Activated CD4-positive, alpha-beta memory T cell treated with anti-CD3 and anti-CD28 coated beads for 36 hours (primary cell): ENCODE measurements at places on chromosomes 7 and 10.

GRCh38 chr7:28005075-28005846 lies 175.3 kb downstream of the JAZF1 start:
- no peak for DNase-seq

GRCh38 chr10:127374901-127375300 lies 174.2 kb upstream of the NPS start:
- DNase-seq, result no peak

DNA sequence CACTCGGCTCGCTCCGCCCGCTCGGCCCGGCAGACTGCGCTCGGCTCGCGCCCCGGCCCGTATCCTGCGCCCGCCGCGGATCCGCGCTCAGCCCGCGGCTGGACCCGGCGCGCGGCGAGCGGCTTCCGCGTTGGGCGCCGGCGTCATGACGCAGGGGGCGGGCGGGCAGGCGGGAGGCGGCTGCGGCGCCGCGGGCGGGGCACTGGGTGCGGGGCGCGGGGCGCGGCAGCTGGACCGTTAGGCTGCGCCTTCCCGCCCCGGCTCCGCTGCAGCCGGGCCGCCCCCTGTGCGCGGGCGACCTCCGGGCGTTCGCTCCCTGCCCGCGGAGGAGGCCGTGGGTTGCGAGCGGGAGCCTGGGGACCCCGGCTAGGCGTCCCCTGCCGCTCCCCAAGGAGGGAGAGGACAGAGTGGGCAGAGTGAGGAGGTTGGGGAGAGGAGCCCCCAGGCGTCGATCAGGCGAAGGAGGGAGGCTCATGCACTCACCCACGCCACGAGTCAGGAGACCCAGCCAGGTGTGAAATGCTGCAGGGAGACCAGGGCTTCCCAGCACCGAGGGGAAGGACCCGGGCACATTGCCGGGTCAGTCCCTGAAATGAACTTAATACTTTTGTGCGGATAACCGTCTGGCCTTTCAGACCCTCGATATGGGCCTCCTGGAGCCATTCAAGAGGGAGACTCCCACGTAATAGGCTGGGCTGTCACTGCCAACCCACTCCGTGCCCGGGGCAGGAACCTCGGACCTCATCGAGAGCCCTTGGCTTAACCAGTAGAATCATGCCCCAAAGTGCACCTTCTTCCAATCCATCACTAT lies at the start of gene PIP4K2A:
Gene PIP4K2A, minus strand, starts transcription at position 100 of the 811 bp plus-strand sequence. CDS start 252 bp downstream, outside the sequence.
- peak; percentile 82 for DNase-seq

GRCh38 chr10:33861016-33861704 lies 526.7 kb upstream of the NRP1 start:
- DNase-seq, result no peak

DNA sequence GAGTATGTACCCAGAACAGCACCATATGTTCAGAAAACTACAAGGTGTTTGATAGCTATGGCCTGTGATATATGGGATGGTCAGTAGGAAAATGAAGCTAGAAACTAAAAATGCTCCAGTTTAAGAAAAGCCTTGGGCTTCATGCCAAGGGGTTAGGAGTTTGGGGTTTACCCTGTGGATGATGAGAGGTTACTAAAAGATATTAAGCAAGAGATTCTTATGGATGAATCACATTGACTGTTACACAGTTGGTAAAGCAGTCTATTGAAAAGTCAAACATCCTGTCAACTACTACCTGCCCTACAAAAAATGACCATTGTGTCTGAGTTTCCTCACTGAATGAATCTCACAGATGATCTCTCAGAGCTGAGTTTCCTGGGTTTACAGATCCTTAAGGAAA lies 166.2 kb upstream of the INHBA start:
- DNase-seq, result no peak

GRCh38 chr10:86336341-86336740 lies 30.3 kb downstream of the GRID1 start:
- DNase-seq, result no peak

GRCh38 chr10:12055732-12056131 lies 13.0 kb upstream of the DHTKD1 start:
- DNase-seq, result no peak

DNA sequence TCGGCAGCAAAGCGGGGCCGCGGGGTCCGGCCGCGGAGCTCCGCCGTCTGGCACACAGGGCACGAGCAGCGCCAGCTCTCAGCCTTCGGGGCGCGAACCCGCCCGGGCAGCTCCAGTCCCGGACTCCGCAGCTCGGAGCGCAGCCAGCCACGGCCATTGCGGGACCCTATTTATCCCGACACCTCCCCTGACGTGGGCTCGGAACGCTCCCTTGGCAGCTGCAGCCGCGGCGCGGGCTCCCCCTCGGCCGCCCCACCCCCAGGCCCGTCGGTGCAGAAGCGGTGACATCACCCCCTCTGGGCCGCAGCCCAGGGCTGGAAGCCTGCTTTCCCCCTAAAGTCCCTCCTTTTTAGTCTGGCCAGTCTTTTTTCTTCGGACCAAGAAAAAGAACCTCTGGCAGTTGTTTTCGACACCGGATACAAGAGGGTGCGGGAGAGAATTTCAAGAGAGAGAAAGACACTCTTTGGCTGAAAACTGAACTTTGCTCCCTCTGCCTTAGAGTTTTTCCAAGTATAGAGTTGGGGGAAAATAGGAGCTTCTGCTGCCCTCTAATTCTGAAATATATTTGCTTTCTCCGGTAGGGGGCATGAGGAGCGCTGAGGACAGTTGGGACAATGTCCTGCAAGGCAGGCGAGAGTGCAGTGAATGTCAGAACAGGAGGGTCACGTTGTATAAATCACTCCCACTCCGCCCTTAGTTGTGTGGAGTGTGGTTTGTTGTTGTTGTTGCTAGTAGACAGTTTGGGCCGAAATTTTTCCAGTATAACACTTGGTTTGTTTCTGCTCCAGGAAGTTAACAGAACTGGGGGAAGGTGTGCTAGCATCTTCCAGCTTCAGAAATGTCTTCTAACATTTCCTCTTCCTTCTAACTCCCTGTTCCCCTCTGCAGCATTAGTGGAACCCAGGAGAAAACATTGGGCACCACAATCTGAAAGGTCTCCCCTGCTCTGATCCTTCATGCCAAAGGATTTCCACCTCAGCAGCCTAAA lies at the start of gene SFRP4:
Gene SFRP4, minus strand, starts transcription at position 145 of the 988 bp plus-strand sequence. CDS start 280 bp downstream, outside the sequence.
- DNase-seq, result peak; percentile 11

- no peak for DNase-seq
These were observed 161.2 kb downstream of the NRF1 start for GRCh38 chr7:129772646-129773280.

DNA sequence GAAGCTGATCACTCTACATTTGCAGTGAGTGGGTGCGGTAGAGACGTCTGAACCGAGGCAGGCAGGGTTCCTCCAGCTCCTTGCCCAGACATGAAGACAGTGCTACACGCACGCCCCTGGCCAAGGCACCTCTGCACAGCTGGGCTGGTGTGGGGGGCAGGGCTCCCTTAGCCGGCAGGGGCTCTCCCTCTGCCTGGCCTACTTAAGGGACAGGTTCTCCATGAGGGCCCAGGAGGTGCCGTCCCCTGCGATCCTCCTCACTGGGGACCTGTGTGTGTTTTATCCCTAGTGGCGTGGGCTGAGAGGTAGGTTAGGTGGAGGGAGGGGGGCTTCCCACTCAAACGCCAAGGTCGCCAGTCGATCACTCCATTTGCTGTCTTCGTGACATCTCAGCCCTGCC lies 35.3 kb downstream of the IL15RA start:
- no peak for DNase-seq

GRCh38 chr7:199483-200249 lies 7.3 kb downstream of the FAM20C start:
- no peak for DNase-seq

- DNase-seq, result peak; percentile 63
These were observed 30.9 kb downstream of the GIMAP8 start for GRCh38 chr7:150481186-150481920.

DNA sequence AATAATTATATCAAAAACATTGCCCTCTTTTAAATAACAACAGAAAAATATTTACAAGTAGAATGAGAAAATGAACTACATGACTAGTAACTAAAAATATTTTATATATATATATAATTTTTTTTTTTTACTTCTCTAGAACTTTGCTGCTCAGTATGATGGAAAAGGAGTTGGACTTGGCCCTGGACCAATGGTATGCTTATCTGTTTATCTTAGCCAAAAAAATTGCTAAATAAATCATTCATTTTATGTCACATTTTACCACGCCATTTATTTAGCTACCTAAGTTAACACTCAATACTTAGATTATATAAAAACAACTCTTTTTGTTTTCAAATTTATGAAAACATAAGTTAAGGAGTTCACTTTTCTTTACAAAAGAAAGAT lies 6.7 kb downstream of the COL1A2 start:
- no peak for DNase-seq

GRCh38 chr10:110817614-110818013 lies 54.1 kb upstream of the PDCD4 start:
- no peak for DNase-seq

DNA sequence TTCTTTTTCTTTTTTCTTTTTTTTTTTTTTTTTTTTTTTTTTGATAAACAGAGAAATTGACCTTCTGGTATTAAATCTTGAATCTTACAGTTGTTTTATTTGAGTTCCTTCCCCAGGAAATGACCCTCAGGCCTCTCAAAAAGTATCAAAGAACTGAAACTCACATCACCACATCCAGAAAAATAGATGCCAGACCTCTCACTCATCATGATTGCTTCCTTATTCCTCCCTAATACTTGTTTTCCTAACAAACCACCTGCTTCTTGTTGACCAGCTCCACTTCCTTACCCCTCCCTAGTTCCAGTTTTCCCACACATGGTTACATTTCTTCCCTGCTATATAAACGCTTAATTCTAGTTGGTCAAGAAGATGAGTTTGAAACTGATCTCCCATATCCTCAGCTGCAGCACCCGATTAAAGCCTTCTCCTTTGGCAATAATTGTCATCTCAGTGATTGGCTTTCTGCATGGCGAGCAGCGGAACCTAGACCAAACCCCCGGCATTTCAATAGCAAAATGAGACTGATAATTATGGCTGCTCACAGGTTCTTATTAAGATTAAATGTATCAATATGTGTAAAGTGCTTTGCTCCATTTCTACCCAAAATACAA lies 681.1 kb upstream of the AUTS2 start:
- DNase-seq, result no peak

- no peak for DNase-seq
These were observed 22.8 kb downstream of the CYP17A1 start for GRCh38 chr10:102814453-102814871.

DNA sequence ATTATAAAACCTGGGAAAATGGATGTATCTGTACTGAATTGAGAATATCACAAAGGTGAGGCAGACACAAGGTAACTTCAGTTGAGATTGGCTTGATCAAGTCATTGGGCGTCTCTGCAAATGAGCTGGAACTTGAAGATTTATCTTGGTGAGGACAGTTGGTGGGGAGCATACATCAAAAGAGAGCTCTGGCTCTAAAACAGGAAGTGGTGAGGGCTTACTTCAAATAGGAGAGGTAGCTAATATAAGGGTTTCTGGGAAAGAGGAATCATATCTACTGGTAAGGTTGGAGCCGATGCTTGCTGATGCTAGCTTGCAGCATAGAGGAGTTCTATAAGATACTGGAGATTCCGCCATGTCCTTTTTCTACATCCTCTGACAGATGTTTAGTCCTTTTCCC lies 39.9 kb upstream of the FGL2 start:
- DNase-seq, result no peak

DNA sequence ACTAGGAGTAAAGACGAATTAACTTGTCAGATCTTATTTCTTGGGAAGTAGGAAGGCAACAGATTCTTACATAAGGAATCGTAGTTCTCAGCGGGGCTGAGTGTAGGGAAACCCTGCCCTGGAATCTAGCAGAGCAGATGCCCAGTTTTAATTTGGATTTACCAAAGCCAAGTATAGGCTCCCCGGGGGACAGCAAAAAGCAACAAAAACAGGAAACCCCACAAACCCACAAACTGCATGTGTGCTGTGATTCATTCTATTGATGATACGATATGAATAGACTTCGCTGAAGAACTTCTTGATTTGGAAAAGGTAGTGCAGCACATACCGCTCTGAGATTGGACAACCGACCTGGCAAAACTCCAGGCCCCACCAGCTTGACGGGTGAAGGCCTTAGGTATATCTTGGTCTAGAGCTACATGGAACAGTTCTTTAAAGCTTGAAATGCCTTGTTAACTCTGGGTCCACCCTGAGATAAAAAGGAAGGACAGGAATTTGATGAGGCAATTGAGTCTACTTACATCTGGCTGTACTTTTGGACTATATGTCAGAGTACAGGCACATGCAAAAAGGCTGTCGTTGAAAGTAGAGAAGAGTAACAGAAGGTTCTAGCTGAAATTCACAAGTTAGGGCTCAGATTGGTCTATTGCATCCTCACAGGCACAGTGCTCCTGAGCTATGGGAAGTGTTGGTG lies 49.1 kb downstream of the STRA8 start:
- DNase-seq, result peak; percentile 21

GRCh38 chr7:40147371-40148246 lies 12.8 kb downstream of the SUGCT start:
- no peak for DNase-seq

DNA sequence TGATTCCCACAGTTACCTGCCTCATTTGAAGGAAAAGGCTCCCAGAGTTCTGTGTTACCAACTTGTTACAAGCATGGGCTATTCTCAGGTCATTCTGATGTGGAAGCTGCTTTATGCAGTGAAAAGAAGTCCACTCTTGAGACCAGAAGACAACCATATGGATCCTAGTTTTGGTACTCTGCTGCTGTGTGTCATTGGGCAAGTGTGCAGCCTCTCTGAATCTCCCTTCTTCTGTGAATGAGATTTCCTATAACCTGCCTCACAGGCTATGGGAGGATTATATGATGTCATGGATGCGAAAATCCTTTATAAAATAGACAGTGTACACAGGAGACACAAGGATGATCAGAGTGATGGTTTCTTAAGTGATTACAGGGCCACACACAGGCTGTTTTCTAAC lies 166.1 kb downstream of the ARID5B start:
- no peak for DNase-seq

- no peak for DNase-seq
These were observed 60.9 kb upstream of the COL1A2 start for GRCh38 chr7:94333810-94334209.

- DNase-seq, result no peak
These were observed 40.3 kb downstream of the DAGLB start for GRCh38 chr7:6407434-6407833.

GRCh38 chr10:79165070-79165778 lies 96.5 kb downstream of the ZMIZ1 start:
- no peak for DNase-seq

DNA sequence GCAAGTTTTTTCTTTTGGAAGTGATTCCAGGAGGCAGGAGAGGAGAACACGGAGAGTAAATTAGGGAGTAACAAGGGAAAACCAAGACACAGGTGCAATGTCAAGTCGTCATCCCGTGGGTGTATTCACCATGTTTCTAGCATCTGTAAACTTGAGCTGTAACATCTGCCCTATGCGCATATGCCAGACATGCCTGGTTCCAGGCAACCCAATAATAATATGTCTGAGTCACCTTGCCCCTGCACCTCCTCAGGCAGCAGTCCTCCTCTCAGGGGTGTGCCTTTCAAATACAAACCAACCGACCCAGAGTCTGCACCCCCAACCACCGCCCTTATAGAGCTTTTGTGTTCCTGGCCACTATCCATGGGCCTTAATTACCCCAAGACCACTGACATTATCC lies 107.0 kb upstream of the PDE1C start:
- DNase-seq, result no peak

DNA sequence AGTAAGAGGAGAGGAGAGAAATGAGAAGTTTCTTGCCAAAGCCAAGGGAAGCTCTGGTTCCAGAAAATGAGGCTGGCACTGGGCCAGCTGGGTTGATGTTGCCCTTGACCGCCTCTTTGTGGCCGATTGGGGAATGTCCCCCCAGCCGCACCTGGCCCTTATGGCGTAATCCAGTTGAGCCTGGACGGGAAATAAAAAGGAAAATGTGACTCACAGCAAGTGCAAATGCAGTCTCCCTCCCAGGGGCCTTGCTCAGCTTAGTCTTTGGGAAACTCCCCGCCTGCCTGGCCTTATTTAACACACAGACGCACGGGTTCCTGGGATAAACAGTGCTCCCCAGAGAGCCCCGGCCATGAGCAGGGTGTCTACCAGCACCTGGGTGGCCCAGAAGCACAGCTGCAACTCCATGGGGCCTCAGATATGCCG lies 174.8 kb downstream of the KIAA1217 start:
- peak; percentile 78 for DNase-seq
